ENCODE measurements at places on chromosomes 13 and 19. TPM values are rescaled to one million over a fixed set of nuclear protein-coding genes. Genes with fewer than 3 reads are reported as not detected.

ACP7 gene
- 0.23 TPM for total RNA-seq

TLE2 gene
- total RNA-seq, result 2.5 TPM

NALCN gene
- 4.6 TPM for total RNA-seq

ATP4B gene
- total RNA-seq, result not detected

VSTM1 gene
- total RNA-seq, result 0.57 TPM

ALG5 gene
- 39.2 TPM for total RNA-seq

FOSB gene
- 15.1 TPM for total RNA-seq

LIM2 gene
- not detected for total RNA-seq

C19orf38 gene
- 0.11 TPM for total RNA-seq

PGLYRP1 gene
- not detected for total RNA-seq

FUT3 gene
- not detected for total RNA-seq

LGALS14 gene
- total RNA-seq, result not detected

CEACAM20 gene
- total RNA-seq, result not detected

EDNRB gene
- total RNA-seq, result not detected

PTGER1 gene
- total RNA-seq, result not detected

NFILZ gene
- not detected for total RNA-seq

MYPOP gene
- 5.3 TPM for total RNA-seq

ADGRL1 gene
- total RNA-seq, result 3.3 TPM

CD37 gene
- total RNA-seq, result not detected

KL gene
- 0.01 TPM for total RNA-seq

C1QTNF9B gene
- not detected for total RNA-seq

PNKP gene
- total RNA-seq, result 54.9 TPM

NAPSA gene
- 0.58 TPM for total RNA-seq

ATP4A gene
- not detected for total RNA-seq

CLC gene
- not detected for total RNA-seq

ATP12A gene
- not detected for total RNA-seq

ZSCAN5B gene
- not detected for total RNA-seq

PLK5 gene
- total RNA-seq, result not detected

CCDC194 gene
- total RNA-seq, result not detected

IFI30 gene
- 20.8 TPM for total RNA-seq

HSD17B14 gene
- total RNA-seq, result 13.3 TPM
